NCI-H82 (cell line): ENCODE measurements at places on chromosomes 2 and 18.

GRCh38 chr18:33836564-33836963 is 258.5 kb downstream of the ASXL3 start:
- no peak for DNase-seq

DNA sequence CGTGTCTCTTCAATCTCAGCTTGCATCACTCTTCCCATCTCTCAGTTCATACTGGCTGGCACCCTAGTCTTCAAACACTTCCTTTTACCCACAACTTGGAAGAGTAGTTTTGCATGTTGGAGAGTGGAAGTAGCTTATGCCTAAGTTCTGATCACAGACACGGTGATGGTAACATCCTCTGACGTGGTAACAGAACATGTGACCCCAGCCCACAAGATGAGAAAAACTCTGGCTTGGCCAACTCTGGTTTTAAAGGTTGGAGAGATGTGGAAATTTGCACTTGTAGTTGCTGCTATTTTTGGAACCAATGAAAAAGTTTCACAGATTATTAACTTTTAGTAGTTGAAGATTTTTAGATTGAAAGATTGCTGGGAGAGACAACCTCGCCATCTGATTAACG is 155.4 kb upstream of the SLC35G4 start:
- DNase-seq, result no peak

DNA sequence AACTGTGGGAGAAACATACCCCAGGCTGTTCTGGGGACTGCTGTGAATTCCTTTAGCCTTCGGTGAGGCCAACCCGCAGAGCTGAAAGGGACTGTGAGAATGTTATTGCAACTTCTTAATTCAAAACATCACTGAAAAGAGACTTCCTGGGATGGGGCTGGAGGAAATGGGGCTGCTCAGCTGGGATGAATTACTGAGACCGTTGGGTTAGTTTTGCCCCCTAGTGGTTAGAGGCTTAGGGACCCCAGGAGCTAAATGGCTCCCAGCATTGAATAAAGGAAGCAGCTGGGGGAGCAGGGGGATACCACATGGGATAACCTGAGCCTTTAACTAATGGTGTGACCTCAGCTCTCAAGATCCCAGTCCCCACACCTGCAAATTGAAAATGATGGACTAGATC is 941.1 kb upstream of the FANCL start:
- peak; percentile 78 for DNase-seq

DNA sequence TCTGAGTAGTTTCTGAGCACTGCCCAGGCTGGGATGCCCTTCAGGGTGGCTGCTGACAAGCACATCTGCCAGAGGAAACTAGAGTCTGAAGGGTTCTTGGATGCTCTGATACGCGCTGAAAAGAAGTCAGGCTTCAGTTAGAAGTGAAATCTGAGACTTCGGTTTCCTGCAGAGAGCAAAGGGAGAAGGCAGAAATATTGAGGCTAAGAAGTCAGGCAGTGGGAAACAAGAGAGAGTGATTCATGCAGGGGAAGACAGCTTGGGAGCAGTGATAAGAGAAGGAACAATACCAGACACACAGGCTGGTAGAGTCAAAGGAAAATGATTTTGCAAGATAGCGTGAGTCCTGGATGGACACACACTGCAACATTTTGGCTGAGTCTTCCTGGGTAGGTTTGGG is 51.0 kb upstream of the BOD1L2 start:
- no peak for DNase-seq

GRCh38 chr2:109501461-109501860 is 112.3 kb downstream of the SEPTIN10 start:
- DNase-seq, result no peak

- no peak for DNase-seq
Observed at GRCh38 chr2:229346816-229347540, 75.9 kb upstream of the PID1 start.

DNA sequence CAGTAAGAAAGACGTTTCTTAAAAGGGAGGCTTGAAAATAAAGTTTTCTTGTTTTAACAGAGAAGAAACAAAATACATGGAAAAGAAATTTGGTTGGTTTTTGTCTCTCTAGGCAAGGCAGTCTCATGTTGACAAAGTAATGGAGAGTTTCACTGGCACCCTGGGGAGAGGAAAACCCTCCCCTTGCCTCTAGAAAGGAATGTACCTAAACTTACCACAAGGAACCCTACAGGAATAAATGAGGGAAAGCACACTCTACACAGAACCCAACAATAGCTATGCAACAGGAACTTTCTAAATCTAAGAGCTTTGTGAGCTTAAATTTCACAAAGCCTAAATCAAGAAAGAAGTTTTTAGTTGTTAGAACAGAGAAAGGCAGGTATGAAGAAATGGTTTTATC is 37.0 kb downstream of the FIGN start:
- DNase-seq, result no peak

DNA sequence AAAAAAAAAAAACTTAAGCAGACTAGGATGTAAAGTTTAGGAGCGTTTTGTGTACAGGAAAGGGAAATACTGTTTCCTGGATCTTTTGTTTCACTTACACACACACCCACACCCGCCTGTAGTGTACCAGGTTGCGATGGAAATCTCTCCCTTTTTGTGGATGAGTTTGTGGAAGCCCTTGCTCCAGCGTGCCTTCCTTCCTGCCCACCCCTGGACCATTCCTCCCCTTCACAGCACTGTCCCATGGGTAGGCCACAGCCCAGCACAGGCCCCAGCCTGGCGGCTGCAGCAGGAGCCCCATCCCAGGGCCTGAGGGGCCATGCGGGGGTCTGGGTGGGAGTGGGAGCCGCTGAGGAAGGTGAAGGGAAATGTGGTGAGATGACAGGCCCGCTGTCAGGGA is 15.1 kb downstream of the MALL start:
- DNase-seq, result no peak

DNA sequence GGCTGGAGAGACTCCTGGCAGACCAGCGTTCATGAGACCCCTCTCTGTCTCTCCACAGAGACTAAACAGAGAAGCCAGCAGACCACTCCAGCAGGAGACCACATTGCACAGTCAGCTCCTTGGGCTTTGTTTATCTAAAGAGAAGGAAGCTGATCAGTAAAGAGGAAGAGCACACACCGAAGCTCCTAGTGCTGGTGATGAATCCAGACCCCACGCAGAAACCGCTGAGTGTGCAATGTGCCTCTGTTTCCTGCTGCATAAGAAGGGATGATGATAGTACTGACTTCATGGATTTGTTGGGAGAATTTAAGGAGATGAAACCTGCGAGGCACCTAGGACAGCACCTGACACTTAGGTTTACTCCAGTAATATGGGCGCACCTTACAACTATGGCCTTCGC is 544.1 kb upstream of the ID2 start:
- no peak for DNase-seq

GRCh38 chr18:10896851-10897250 is 252.5 kb downstream of the PIEZO2 start:
- DNase-seq, result no peak
